Astrocyte of the hippocampus (primary cell): ENCODE measurements at places on chromosomes 7 and 10.

DNA sequence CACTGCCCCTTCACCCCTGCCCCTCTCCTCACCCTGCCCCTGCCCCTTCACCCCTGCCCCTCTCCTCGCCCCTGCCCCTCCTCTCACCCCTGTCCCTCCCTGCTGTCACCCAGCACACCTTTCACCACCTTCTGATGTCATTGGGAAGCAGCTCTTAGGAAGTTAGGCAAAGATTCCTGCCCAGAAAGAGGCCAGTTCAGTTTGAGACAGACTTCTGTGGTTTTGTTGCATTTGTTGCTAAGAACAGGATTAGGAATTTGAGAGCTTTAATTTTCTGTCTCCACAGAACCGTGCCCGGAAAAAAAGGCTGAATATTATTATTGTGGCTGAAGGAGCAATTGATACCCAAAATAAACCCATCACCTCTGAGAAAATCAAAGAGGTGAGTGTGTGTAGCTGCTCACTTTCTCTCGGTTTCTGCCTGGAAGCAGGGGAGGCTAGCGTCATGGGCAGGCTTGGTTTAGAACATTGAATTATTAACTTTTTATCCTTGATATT, 39.6 kb downstream of the PFKP start:
- DNase-seq = peak; percentile 81

DNA sequence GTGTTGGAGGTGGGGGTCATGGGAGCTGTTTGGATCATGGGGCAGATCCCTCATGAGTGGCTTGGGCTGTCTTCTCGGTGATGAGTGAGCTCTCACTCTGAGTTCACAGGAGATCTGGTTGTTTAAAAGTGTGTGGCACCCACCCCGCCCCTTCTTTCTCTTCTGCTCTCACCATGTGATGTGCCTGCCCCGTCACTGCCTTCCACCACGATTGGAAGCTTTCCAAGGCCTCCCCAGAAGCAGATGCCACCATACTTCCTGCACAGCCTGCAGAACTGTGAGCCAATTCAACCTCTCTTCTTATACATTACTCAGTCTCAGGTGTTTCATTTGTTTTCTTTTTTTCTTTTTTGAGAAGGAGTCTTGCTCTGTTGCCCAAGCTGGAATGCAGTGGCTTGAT, 170.0 kb downstream of the PTPN20 start:
- DNase-seq = no peak

DNA sequence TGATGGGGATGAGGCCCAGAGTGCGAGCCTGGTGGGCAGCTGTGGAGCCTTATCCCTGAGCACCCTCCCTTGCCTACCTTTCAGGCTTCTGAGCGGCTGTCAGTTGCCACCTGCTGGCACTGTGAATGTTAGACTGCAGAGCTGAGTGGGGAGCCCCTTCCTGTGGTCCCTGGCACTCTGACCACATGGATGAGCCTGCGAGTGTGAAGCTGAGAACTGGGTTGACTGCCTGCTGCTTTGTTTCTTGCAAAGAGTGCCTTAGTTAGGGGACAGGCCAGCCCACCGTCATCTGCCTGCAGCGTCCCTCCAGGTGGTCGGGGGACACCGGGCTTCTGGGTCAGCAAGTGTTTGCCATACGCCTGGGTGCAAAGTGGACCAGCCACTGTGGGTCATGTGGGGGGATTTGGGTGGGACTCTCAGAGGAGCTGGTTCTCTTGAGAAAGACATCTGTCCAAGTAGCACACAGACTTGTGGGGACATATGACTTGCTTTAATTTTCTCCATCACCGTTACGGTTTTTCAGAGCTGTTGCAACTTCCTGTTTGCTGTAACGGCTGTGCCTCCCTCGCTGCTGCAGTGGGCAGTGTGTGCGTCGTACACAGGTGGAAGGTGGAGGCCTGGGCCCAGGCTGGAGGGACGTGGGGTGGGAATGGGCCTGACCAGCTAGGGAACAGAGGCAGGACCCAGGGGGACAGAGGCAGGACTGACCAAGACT, 13.7 kb downstream of the INPP5A start:
- no peak for DNase-seq

DNA sequence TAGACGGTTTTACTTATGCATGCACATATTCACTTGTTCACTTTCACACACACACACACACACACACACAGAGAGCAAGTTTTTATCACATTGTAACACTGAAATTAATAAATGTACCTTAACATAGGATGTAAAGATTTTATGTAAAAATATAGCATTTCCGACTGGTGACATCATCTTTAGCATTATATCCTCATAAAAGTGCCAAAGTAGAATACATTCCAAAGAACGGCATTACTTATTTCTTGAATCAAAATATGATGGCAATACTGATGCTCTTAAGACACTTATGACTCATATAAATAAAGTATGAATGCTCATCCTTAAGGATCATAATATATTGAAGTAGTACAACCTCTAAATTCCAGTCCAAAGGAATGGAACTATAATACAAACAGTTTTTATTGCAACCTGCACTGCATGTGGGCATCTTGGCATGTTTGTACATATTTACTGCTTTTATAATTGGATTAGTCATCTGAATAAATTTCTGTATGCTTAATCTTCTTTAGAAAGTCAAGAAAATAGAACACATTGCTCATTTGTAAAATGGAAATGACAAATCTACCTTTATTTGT, 290.0 kb upstream of the SEMA3A start:
- no peak for DNase-seq

DNA sequence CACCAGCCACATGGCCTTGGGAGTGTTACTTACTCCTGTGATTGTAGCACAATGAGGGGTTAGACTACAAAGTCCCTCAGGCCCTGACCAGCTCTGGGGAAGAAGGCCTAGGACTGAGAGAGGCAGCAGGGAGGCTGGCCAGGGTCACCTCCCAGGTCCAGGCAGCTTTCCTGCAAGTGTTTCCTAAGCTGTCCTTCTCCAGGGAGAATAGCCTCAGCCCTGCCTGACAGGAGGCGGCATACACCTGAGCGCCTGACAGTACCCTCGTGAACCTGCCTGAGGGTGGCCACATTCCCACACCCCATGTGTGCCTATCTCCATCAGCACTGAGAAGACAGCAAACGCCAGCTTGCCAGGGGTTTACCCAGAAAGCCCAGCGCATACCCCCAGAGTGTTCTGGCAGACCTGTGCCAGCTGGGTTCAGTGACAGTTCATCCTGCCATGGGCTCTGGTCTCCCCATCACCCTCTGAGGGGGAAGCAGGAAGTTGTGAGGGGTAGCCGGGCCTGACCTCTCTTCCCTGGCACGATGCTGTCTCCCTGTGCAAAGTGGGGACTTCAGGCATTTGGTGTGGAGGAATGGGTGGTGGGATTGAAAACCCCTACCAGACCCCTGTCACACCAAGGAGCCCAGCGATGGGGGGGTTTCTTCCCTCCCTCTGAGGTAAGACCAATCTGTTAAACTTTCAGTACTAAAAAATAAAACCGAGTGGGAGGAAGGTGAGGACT, 56.3 kb upstream of the CAMK2B start:
- no peak for DNase-seq

DNA sequence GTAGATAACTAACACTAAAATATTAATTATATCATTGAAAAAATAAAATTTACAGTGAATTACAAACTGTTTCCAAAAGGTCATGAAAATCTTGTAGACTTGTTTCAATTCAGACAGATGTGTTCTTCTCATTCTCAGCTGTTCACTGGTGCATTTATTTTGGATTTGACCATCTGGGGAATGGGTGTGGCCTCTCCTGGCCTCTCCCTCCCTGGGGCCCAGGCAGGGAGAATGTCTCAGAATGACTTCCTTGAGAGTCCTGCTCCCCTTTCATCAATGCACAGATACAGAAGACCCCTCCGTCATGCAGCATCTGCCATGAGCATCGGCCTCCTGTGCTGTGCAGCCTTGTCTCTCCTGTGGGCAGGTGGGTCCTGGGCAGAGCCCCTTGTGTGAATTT, 192.8 kb upstream of the PRSS58 start:
- no peak for DNase-seq

DNA sequence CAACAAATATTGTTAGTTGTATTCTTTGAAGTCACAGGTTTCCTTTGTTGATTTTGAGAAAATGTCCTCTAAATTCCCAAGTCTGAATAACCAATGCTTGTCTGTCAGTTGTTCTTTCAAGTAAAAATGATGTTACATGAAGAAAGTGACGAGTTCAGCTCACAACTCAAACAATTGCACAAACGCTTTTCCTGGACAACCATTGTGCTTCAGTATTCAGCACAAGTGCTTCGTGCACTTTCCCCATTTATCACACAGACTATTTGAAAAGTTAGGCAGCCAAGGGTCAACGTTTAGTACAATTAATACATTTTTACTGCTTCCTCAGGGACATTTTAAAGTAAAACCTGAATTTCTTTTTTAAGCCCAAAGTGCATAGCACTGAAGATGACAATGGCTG, 44.5 kb downstream of the CDK1 start:
- no peak for DNase-seq

DNA sequence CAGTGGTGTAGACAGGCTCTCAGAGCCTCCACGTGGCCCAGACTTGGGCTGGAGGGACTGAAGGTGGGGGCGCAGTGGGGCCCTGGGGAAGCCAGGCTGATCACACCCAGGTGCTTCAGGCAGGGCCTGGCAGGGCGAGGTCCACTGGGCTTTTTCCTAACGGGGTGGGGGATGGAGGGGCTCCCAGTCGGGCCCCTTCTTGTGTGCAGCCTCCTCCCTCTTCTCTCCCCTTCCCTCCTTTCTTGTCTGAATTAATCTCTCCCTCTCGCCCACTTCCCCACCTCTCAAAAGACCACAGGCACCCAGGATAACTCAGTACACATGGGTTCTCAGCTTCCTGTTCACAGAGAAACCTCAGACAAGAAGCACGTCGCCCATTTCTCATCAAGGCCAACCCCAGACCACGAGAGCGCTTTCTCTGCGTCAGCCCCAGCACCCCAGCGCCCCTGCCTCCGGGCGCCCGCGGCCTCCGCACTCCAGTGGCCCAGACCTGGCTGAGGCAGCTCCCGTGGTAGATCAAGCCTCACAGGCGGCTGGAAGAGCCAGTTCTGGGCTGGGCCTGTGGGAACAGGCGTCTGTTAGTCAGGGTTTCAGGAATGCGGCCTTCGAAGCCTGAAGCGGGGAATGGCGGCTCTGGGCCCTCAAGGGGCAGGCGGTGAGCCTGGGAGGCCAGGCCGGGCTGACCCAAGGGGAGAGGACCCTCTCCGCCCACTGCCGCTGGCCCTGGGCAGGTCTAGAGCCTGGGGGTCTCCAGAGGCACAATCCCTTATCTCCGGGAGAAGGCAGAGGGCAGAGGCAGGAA, 50.6 kb downstream of the PWWP2B start:
- DNase-seq = peak; percentile 90

- DNase-seq = no peak
These were observed 32.2 kb upstream of the MCU start for GRCh38 chr10:72659694-72660093.

- peak; percentile 93 for DNase-seq
These were observed 11.4 kb upstream of the FAS start for GRCh38 chr10:88979153-88979562.

DNA sequence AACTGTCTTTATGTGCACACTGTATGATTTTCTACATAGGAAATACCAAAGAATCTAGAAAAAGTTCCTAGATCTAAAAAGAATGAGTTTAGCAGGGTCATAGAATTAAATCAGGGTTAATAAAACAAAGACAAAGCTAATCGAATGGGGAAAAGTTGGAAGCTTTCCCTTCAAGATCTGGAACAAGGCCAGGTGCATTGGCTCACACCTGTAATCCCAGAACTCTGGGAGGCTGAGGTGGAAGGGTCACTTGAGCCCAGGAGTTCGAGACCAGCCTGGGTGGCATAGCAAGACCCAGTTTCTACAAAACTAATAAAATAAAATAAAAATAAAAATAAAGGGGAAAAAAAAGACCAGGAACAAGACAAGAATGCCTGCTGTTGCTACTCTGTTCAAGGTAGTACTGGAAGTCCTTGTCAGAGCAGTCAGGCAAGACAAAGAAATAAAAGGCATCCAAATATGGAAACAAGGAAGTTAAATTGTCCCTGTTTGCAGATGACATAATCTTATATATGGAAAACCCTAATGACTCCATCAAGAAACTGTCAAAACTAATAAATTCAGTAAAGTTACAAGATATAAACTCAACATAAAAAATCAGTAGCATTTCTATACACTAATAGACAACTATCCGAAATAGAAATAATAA, 76.1 kb upstream of the RHEB start:
- no peak for DNase-seq

DNA sequence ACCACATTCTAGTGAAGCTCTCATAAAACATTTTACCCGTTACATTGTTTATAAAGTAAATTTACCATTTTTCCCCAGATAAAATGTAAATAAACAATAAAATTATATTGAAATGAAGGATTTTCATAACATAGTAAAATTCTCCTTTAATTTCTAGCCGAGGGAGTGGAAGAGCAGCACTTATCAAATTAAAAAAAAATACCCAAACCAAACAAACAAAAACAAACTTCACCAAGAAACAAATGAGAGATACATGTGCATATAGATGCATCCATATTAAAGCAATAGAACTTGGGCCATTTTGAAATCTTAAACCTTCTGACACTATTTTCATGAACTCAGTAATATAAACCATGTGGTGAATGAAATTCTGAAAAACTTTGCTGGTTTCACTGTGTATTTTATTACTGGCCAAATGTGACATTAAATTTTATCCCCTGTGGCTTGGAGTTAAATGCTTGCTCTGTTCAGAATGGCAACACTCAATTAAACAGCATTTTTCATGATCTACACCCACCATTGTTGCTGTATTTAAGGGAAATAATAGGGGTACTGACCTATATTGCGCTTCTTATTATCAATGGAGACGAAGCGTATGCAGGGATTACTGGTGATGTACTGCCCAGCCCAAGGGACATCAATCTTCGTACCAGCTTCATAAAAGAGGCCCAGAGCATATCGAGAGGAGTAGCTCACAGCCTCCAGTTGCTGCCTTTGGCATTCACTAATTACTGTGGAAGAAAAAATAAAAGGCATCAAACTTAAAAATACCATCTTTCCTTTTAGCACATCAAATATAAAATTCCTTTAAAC, 220.9 kb downstream of the RNLS start:
- no peak for DNase-seq

DNA sequence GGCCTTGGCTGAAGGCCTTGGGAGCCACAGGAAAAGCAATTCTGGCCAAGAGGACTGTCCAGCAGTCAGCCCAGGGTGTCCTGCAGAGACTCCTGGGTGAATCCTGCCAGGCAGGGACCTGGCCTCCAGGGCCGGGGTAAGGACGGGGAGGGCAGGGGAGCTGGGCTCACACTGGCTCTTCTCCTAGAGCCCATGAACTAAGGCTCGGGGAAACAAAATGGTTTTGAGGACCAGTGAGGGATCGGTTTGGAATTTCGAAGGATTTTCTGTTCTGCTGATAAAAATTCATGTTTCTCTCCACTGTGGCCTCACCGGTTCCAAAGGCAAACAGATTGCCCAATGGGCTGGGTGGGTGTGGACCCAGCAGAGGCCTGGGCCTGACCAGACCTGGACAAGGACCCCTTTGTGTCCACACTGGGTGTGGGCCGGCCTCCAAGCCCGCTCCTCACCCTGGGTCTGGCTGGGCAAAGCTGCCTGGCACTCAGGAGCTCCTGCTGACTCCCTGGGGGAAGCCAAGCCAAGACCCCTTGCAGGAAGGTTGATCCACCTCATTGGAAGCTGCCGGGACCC, 27.3 kb downstream of the FAM20C start:
- DNase-seq = peak; percentile 52
